Nephron progenitor cell (in vitro differentiated cells): ENCODE measurements at places on chromosomes 4 and X.

DNA sequence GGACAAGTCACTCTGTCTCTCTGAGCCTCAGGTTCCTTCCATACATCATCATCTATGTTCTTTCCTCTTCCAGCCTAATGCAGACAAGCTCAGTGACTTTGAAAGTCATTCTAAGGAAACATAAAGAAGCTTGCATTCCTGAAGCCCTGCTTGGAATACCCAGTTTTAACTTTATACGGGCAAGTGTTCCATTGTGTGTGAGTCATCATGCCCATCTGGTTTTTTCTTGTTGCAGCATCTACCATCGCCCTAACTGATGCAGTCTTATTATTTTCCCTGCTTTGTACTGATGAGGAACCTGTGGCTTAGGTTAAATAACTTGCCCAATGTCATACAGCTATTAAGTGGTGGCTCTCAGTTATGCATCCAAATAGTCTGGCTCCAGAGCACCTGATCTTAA lies 177.9 kb upstream of the RAI2 start:
- DNase-seq: no peak

- no peak for DNase-seq
Observed at GRCh38 chr4:184288451-184289178, 70.9 kb upstream of the ENPP6 start.

DNA sequence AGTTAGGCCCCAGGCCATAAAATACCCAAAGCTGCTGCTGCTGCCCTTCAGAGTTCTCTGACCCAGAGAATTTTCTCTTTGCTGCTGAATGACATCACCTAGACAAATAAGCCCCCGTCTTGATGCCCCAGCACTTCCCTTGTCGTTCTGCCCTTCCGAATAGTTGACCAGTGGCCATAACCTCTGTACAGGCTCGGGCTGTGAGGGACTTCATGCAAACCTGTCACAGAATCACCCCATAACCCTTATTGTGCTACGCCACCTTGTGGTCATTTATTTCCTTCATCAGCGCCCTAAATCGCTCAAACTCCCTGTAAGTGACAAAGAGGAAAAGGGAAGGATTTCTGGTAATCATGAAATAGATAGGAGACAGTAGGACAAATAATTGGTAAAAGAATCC lies 18.8 kb downstream of the SPACA5 start:
- peak; percentile 33 for DNase-seq

GRCh38 chr4:34220601-34221000 lies 2023.7 kb downstream of the ARAP2 start:
- no peak for DNase-seq

GRCh38 chr4:139843641-139844040 lies 178.0 kb downstream of the MGST2 start:
- no peak for DNase-seq

GRCh38 chr4:168884251-168885124 lies 125.6 kb downstream of the CBR4 start:
- no peak for DNase-seq

DNA sequence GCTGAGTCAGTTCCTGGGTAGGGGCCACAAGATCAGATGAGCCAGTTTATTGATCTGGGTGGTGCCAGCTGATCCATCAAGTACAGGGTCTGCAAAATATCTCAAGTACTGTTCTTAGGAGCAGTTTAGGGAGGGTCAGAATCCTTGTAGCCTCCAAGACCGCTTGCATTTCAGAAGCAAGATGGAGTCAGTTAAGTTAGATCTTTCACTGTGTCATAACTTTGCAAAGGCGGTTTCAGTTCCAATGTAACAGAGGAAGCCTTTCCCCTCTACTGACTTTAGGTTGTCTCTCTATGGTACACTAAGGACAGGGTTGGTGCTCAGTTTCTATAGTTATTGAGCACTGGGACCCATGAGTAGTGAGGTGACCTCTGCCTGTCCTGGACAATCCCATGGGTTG lies 127.3 kb upstream of the WDR1 start:
- DNase-seq: no peak

DNA sequence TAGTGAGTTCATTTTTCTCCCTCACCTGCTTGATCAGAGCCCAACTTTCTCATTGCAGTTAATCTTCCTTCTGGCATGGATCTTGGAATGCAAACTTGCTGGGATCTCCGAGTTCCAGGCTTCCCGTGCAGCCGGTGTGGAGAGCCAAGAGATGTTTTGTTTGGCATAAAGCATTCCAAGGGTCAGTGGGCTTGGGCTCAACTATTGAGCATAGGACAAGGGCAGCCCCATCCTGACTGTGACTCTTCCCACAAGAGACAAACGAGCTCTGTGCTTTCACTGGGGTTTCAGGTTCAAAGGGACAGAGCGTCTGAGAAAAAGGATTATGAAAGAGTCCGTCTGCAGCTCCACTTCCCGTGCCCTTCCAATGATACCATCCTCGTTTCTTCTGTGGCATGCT lies 10.5 kb downstream of the TLR7 start:
- DNase-seq: no peak

- no peak for DNase-seq
Observed at GRCh38 chr4:102546635-102547034, 45.5 kb downstream of the NFKB1 start.

DNA sequence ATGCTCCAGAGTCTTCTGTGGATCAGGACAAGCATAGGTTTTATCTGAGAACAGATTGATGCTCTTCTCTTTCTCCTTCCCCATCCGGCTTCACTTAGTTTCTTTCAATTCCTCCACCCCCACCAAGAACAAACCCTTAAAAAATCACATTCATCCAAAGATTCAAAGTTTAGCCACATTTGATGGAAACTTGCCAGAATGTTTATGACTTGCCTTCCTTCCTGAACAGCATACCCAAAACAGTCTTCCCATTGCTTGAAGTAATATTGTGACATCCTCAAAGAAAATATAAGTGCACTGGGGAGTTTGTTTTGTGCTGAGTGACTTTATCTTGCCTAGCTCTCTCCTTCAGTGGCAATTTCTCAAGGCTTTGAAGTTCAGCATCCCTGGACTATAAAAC lies 83.0 kb downstream of the MAGEB17 start:
- no peak for DNase-seq

GRCh38 chrX:139563251-139563650 lies 32.7 kb downstream of the F9 start:
- no peak for DNase-seq

DNA sequence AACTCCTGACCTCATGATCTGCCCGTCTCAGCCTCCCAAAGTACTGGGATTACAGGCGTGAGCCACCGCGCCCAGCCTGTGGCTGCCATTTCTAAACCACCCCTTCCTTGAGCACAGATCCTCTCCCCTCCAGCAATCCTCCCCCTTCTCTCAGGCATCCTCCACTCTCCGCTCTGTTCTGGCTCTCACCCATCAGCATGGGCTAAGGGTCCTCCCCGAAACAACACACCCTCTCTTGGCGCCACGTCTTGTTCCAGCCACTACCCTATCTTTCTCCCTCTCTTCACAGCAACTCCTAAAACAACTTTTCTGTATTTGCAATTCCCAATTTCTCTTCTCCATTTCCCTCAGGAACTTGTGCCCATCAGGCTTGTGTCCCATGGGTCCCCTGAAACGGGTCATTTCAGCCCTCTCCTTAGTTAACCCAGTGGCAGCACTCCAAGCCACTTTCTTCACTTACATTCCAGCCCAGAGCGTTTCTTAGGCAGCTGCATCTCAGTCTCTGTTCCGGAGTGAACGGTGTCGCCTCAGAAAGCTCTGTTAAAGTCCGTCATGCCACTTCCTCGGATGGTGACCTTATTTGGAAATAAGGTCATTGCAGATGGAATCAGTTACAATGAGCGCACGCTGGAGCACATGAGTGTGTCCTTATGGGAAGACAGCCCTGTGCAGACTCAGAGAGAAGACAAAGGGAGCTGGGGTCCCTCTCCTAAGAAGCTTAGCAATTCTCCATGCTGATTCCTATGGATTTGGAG lies 28.3 kb upstream of the CLDN24 start:
- no peak for DNase-seq

DNA sequence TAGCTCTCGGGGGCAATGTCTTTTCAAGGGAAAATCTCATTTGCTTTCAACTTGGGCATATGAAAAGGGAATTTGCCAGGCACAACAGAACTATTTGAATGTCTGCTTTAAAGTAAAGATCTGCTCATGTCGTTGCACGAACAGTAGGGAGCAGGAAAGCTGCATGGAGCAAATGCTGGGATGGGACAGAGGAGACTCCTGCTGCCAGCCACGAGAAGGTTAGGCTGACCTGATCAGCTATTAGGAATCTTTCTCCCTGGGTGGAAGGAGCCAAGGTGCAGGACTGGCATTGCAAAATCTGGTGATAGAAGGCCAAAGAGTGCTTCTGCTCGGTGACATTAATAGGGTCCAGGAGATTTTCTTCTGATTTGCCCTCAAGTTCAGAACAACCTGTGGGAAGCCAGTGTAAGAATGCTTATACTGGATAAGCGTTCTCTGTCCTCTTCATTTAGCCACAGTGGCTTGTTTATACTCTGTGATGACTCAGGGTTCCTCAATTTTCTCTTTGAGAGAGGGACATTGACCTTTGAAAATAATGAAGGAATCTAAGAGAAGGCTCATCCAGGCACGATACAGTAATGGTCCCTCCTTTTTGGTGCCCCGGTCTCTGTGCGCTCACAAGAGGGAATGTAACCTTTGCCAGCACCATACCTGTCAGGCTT lies 22.9 kb downstream of the FHL1 start:
- no peak for DNase-seq

GRCh38 chrX:79259073-79259689 lies 108.0 kb downstream of the ITM2A start:
- DNase-seq: no peak

DNA sequence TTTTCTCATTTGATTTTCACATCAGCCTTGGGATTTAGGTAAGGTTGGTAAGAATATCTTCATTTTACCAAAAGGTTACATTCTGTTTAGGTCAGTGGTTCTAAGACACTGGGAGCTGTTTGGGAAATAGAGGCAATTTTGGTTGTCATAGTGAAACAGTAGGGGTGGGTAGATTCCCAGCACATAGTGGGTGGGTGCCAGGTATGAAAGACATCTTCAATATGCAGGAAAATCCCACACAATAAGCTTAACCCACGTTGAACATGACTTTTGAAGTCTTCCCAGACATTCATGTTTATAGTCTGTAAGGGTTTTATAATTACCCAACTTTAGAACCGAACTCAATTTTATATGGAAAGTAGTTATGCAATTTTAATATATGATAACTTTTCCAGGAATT lies 249.6 kb downstream of the SNCA start:
- DNase-seq: no peak

GRCh38 chrX:13620207-13620606 lies 32.7 kb upstream of the TCEANC start:
- DNase-seq: no peak

GRCh38 chr4:129823105-129823504 lies 727.2 kb downstream of the C4orf33 start:
- DNase-seq: no peak

DNA sequence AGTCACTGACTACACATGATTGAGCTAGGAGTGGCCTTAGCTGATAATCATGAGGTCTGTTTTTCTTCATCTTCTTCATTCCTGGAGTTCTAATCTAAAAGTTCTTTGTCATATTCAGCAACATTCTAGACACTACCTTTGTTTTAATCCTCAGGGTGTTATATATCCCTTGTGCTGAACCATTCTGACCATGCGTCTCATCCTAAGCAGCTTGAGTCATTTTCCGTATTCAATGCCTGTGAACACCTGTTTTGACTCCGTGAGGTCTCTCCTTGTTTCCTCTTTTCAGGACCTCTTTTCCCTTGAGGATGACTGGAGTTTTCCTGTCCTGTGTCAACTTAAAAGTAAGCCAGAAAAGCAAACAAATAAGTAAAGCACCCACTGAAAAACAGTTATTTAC lies 597.9 kb downstream of the GBA3 start:
- no peak for DNase-seq

GRCh38 chr4:126757219-126757618 lies 875.5 kb upstream of the INTU start:
- no peak for DNase-seq

DNA sequence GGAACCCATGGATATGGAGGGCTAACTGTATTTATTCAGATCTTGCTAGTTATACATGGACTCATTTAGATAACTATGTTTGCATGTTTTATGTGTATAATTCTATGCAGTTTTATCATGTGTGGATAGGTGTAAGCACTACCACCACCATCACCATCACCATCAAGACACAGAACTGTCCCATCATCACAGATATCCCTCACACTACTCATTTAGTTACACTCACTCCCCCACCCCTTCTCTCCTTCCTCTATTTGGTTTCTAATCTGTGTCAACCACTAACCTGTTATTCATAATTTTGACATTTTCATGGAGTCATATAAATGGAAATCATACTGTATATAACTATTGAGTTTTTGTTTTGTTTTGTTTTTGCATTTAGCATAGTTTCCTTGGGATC lies 43.7 kb downstream of the STAG2 start:
- DNase-seq: no peak

GRCh38 chr4:22500831-22501714 lies 14.8 kb downstream of the ADGRA3 start:
- DNase-seq: no peak

- DNase-seq: no peak
Observed at GRCh38 chr4:3491681-3492405, 28.7 kb downstream of the DOK7 start.

GRCh38 chrX:149021159-149021558 lies 483.9 kb downstream of the IDS start:
- no peak for DNase-seq

DNA sequence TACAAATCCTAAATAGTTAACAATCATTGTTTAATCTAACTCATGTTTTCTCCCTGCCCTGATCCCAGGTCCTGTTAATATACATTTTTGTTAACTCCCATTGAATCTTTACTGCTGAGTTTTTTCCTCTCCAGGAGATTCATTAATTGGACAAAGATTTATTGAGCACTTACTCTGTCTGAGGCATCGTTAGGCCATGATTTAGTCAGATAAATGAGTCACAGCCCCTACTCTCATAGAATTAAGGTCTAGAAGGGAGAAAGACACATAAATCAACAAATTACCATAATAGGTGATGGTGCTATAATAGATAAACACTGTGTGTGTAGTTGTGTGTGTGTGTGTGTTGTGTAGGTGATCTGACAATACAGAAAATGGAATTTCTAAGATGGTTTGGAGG lies 112.5 kb downstream of the MAPK10 start:
- no peak for DNase-seq

DNA sequence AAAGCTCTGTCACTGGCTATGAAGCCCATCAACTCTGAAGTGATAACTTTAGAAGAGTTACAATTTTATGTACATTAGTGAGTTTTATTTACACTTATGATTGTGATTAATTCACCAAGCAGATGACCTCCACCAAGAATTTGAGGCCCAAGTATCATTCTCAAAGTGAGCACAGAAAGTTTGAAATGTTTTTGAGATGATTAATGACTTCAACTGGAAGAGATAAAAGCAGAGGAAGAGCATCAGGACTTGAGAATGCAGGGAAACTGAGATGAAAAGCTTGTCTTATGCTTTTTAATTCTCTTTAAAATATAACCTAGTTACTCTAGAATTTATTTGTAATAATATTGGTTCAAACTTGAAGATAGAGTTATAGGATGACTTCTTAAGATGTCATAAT lies 112.8 kb upstream of the H2AZ1 start:
- no peak for DNase-seq

- peak; percentile 33 for DNase-seq
Observed at GRCh38 chrX:149962859-149963757, 24.8 kb upstream of the EOLA2 start.
